M059J (cell line): ENCODE measurements at places on chromosomes 7 and 10. TPM values are rescaled to one million over a fixed set of nuclear protein-coding genes. Genes with fewer than 3 reads are reported as not detected.

Gene BAMBI
- total RNA-seq, result 23.1 and 23.7 TPM in 2 replicates

DNA sequence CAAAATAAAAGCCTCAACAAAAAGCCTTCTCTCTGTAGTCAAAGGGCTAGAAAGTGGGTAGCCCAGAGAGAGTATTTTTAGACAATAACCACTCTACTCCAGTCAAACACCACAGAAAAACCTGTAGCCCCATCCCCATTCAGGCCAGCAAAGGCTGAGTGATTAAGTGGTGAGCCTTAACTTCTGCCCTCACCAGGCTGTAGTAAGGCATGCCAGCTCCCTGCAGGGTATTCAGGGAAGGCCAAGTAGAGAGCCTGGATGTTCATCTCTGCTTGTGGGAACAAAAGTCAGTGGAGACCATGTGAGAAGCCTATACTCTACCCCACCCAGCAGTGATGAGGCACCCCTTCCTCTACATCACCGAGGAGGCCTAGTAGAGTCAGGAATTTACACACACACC lies 51.2 kb downstream of the HIF1AN start:
- no peak for DNase-seq

Gene SUFU
- 1.9 and 4.6 TPM in 2 replicates for total RNA-seq

- no peak for DNase-seq
Observed at GRCh38 chr10:129075927-129076326, 391.1 kb upstream of the MGMT start.

GRCh38 chr10:75040576-75040975 lies 70.9 kb upstream of the SAMD8 start:
- DNase-seq, result no peak

- DNase-seq, result no peak
Observed at GRCh38 chr7:133401225-133401624, 148.3 kb downstream of the EXOC4 start.

GRCh38 chr7:23107781-23108180 lies 2.2 kb downstream of the KLHL7 start:
- DNase-seq, result no peak

- no peak for DNase-seq
Observed at GRCh38 chr7:25964483-25964991, 187.5 kb upstream of the NFE2L3 start.

Gene EFCAB10
- total RNA-seq, result 0.39 TPM in 1 of 2 replicates, not detected in the other

DNA sequence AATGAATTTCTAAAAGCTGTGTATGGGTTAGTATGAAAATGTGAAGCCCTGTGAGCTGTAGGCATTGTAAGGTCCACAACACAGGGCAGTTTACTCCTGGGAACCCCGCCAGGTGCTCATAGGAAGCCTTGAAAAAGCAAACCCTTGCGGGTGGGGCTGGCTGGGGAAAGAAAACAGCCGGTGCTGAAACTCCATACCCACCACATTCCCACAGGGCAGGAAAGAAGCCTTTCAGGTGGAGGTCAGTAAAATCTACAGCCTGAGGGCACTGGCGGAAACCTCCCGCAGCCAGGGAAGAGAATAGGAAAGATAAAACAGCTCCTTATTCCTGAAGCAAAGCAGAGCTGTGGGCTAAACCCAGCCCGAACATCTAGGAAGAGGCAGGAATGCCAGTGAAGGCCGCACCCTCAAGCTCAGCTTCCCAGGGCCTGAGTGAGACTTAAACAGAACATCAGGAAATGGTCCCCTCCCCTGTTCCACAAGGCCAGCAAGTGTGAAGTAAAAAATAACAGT lies 34.7 kb downstream of the PODXL start:
- peak; percentile 88 for DNase-seq

- peak; percentile 67 for DNase-seq
Observed at GRCh38 chr7:84484502-84485079, 290.0 kb upstream of the SEMA3A start.

GRCh38 chr7:92563345-92563744 lies 26.8 kb downstream of the FAM133B start:
- no peak for DNase-seq

- peak; percentile 63 for DNase-seq
Observed at GRCh38 chr10:93992400-93993030, 1.2 kb upstream of the PLCE1 start.

DNA sequence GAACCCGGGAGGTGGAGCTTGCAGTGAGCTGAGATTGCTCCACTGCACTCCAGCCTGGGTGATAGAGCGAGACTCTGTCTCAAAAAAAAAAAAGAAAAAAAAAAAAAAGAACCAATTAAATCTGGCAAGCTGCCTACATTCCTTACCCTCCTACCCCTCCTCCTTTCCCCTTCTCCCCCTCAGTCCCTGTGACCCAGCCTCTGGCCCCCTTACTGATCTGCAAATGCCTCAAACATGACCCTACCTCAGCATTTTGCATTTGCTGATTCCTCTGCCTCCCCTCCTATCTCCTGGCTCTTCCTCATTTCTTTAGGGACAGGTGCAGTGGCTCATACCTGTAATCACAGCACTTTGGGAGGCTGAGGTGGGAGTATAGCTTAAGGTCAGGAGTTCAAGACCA lies 19.3 kb downstream of the CDHR3 start:
- DNase-seq, result no peak

Gene PON3
- 0.49 TPM in 1 of 2 replicates, not detected in the other for total RNA-seq

DNA sequence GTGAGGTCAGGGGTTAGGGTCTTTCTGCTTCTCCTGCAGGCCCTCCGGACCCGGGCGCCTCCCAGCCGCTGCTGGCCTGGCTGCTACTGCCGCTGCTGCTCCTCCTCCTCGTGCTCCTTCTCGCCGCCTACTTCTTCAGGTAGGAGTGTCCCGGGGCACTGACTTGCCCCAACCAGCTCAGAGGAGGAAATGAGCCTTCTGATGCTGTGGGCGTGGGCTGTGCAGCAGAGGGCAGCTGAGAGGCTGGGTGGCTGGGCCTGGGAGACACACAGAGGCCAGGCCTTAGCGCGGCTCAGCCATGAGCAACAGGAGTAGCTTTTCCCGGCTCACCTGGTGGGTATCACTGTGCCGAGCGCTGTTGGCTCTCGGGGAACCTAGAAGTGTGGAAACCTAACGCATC lies 78.9 kb downstream of the MKI67 start:
- no peak for DNase-seq

GRCh38 chr10:132457328-132458070 lies 60.5 kb downstream of the PWWP2B start:
- peak; percentile 25 for DNase-seq

DNA sequence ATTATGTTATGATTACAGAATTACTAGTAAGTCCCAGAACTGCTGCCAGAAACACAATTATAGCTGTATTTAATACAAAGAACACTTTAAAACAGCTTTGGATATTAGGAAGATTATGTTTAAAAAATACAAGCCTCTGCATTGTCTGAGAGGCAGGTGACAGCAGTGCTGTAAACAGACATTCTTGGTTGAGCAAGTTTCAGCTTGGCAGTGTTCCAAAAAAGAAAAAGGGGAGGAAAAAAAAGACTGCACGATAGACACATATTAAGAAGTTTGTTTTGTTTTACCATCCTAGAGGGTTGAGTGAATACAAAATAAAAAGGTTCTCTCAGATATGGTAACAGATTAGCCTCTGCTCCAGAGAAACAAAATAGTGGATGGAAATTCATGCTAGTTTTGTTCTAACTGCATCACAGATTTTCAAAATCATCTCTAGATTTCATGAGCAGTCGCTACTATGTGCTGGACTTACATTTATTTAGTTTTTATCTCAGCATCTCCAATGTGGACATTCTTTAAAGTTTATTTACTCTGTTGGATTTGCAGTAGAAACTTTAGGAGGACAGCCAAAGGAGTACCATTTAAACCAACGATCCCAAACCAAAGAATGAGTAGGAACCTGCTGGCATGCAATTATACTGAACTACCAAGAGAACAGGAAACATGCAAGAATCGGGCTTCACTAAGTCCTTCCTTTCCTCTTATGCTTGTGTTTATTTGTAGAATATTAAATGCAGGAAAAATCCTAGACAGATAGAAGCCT lies 9.0 kb downstream of the FAM204A start:
- peak; percentile 4 for DNase-seq

Gene ABCC2
- total RNA-seq, result 0.52 and 6.1 TPM in 2 replicates

Gene HOXA1
- 8.2 and 9.1 TPM in 2 replicates for total RNA-seq

Gene CCL24
- total RNA-seq, result not detected in 2 replicates

Gene CLCN1
- not detected in 2 replicates for total RNA-seq

DNA sequence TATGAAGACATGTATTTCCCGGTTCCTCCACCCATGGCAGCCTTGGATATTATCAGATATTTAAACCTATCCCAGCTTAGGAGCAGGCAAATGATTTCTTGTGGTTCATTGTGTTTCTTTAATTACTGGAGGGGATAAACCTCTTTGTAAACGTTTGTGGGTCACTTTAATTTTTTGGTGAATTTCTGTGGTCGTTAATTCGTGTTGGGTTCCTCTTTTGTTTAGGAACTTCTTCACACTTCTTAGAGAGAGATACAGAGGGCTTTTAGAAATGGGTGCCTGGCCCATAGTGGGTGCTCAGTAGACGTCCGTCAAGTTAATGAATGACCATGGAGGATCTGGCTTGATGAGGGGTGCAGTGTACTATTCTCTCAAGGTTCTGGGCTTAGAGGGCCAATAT lies 27.2 kb upstream of the NUB1 start:
- DNase-seq, result no peak

Gene VGF
- total RNA-seq, result 0.20 TPM in 1 of 2 replicates, not detected in the other

DNA sequence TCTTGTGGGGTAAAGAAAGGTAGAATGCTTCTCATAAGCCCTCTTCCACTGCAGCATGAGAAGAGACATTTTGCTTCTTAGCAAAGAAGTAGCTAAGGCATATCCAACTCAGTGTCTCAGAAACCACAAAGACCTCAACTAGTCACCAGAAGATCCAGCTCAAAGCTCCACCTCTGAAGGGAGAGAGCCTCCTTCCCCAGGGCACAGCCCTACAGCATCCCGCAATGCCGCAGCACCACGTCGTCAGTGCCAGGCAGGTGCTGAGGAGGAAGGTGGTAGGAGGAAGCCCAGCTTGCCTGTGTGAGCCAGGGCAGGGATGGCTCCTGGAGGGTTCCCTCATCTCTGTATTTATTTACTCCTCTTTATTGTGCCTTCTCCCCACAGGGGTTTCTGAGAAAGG lies 385.6 kb upstream of the NPVF start:
- DNase-seq, result no peak

Gene TYW1B
- 0.89 and 1.4 TPM in 2 replicates for total RNA-seq

Gene SEMA4G
- total RNA-seq, result 0.12 and 0.17 TPM in 2 replicates

Gene CDHR3
- total RNA-seq, result 0.52 and 2.1 TPM in 2 replicates

Gene OR6V1
- total RNA-seq, result not detected in 2 replicates

- no peak for DNase-seq
Observed at GRCh38 chr7:13321316-13321715, 633.9 kb downstream of the ARL4A start.

Gene TMEM130
- 0.37 and 6.2 TPM in 2 replicates for total RNA-seq

- DNase-seq, result peak; percentile 73
Observed at GRCh38 chr10:118522791-118523498, 72.5 kb downstream of the PRLHR start.

GRCh38 chr10:24821986-24822385 lies 98.3 kb upstream of the ARHGAP21 start:
- DNase-seq, result peak; percentile 65

GRCh38 chr7:152572101-152572500 lies 103.8 kb downstream of the XRCC2 start:
- DNase-seq, result no peak

DNA sequence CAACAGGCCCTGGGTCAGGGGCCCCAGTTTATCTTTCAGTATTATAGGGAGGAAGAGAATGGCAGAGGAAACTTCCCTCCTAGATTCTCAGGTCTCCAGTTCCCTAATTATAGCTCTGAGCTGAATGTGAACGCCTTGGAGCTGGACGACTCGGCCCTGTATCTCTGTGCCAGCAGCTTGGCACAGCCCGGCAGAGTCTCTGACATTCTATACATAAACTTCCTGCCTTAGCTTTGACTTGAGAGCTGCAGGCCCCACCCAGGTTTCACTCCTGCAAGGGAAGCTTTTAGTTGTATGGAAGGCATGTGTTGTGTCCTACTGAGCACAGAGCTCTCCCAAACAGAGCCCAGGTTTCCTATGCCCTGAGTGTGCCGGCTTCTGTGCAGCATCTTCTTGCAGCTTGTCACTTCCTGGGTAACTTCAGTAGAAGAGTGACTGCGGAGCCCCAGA lies 205.6 kb upstream of the PRSS58 start:
- DNase-seq, result no peak

DNA sequence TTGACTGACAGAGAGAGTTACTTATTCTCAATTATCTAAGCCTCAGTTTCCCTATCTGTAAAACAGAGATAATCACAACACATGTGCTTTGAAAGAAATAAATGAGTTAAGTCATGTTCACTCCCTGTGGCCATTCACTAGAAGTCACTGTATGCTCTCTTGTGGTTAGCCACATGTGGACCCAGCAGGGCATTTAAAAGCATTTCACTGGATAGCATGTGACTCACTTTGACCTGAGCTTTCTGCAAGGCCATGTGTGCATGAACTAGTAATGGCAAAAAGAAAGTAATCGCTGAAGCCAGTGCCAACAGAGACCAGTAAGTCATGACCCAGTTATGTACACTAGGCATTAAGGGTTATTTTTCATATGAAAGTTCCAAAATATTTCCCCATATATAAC lies 557.0 kb upstream of the IGFBP3 start:
- DNase-seq, result peak; percentile 97

Gene AKR1C4
- total RNA-seq, result not detected in 2 replicates

DNA sequence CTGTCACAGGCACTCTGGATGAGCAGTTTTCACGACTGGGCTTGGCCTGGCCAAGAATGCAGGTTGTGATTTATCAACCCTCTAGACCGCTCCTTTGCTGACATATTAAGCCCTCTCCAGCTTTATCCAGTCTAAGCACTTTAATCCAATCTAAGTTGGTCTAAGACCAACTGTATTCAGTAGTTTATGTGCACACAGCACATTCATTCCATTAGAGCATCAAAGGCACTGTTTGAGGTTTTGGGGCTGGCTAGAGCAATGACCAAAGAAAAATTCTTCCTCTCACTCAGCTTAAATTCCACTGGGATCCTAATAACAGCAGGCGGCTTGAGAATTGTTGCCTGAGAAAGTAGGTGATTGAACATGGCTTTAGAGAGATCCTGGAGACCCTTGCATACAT lies 176.0 kb upstream of the INSYN2A start:
- no peak for DNase-seq

- DNase-seq, result no peak
Observed at GRCh38 chr7:30525429-30525828, 20.8 kb upstream of the GGCT start.

DNA sequence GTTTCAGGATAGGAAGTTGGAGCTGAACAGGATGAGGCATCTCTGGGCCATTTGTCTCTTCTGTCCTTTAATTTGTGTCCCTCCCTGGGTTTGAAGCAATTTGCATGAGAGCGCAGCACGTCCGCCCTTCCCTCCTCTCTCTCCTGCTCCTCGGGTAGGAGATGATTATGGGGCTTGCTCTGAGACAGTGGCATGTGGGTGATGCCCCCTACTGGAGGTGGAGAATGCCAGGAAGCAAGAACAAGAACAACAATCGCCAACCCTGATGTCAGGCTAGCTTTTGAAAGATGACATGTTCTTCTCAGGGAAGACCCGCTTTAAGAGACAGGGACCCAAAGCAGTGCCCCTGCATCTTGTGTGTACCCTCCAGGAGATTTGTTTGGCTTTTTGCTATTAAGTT lies 63.9 kb upstream of the LOXL4 start:
- no peak for DNase-seq
